Activated naive CD8-positive, alpha-beta T cell treated with anti-CD3 and anti-CD28 coated beads, Interleukin-2, amount 50 U/mL, for 24 hours (primary cell): ENCODE measurements at places on chromosomes 2 and 18.

DNA sequence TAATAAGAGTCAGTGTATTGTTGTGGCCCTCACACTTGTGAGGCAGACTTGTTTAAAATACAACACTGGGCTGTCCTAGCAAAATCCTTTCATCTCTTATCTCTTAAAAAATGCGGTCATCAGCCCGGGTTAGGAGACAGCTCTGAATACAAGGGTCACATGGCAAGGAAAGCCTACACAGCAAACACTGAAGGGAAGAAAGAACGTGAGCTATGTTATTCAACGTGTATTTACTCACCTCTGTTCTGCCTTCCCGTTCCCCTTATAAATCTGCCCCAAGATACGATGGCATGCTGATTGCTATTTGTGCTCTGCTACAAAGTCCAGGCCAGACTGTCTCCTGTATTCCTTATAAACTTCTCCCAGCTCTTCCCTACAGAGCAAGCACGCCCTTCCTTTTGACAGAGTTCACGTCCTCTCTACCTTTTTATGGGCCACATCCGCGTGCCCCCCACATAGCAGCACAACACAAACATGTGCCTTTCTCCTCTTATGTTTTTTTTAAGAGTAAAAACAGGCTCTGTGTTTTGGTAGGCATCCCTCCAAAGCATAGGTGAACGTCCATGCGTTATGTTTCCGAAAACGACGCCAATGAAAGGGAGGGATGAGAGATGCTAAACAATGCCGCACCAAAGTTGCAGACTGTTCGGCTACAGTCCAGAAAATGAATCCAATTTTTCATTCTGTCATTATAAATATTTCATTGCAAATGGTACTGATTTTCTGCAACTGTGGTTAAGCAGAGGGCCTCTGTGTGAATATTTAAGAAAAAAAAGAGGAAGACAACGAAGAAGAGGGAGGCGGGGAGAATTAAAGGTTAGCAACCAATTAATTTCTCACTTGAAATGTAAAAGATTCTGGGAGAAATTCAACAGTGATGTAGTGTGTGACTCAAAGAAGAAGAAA, 274.7 kb downstream of the ZNF521 start:
- no peak for DNase-seq

DNA sequence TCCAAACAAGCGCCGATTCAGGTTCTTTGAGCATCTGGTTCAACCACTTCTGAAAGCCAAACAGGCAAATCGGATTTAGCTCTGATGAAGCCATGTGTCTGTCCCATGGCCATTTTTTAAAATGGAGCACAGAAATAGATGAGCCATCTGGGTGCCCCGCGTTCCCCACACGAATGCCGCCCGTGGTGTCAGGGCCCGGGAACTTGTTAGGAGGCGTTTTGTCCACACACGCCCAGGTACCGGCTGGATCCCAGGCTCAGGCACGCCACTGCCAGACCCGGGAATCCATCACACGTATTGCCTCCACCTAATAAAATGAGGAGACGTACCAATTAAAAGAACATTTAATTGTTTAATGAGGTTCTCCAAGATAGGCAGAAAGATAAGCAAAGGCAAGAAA, 374.4 kb upstream of the SALL3 start:
- no peak for DNase-seq

DNA sequence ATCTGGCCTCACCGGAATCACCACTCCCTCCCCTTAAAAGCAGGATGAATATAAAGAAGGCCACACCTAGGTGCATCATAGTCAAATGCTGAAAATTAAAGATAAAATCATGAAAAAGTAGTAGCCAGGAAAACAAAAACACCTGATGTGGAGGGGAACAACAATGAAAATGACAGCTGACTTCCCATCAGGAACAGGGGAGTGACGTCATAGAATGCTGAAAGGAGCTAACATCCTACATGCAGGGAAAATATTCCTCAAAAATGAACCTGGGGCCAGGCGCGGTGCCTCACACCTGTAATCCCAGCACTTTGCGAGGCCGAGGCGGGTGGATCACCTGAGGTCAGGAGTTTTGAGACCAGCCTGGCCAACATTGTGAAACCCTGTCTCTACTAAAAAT, 108.1 kb downstream of the UGGT1 start:
- DNase-seq, result no peak

DNA sequence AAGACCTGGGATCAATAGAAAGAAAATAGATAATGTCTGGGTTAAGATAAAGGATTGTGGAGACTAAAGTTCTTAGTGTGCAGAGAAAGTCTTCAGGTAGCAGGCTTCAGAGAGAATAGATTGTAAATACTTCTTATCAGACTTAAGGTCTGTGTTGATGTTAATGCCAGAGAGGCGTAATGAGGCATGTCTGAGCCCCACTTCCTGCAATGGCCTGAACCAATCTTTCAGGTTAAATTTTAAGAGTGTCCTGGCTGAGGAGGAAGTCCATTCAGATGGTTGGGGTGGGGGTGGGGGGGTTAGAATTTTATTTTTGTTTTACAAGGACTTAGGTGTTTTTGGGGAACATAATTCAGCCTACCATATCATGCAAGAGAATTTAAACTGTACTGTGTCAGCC, 129.5 kb downstream of the EVA1A start:
- no peak for DNase-seq

- DNase-seq, result no peak
Observed at GRCh38 chr18:67483952-67484351, 32.6 kb downstream of the DSEL start.

DNA sequence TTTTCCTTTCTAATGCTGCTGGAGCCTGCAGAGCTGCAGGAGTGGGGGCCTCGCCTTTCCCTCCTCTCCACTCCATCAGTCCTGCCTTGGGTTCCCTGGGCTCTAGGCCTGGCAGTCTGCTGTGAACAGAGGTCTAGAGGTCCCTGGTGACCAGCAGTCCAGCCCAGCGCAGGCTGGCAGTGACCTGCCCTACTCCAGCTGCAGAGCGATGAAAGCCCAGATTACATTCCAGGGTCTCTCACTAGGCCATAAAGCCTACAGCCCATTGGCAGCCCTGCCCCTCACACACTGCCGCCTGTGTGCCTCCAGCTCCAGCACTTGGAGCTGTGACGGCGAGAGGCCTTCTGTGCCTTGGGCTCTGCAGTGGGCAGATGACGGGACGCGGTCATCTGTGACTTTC, 14.8 kb upstream of the MAL start:
- no peak for DNase-seq

DNA sequence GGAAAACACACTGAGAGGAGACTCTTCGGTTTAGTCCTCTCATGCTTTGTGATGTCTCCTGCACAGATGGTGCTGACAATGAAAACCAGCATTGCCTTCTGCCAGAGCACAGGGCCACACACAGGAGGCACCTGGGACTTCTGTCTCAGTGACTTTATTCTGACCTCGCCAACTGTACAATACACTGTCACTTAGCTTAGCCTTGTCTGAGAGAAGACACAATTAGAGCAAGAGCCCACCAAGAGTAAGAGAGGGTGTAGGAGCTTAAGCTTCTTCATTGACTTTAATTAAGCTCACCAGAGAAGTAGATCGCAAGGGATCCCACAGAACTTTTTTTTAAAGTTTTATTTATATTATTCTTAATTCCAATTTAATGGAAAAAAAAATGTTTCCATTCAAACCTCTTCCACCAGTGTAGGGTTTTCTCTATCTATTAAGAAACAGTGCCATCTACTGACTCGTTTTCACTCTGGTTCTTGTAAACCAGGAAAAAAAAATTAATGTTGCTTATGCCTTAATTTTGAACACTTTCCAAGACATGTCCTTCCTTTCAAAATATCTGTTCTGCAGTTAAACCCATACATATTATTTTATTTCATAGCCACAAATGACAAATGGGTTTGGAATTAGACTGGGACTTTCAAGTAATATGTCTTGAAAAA, 42.4 kb upstream of the DDX18 start:
- no peak for DNase-seq

DNA sequence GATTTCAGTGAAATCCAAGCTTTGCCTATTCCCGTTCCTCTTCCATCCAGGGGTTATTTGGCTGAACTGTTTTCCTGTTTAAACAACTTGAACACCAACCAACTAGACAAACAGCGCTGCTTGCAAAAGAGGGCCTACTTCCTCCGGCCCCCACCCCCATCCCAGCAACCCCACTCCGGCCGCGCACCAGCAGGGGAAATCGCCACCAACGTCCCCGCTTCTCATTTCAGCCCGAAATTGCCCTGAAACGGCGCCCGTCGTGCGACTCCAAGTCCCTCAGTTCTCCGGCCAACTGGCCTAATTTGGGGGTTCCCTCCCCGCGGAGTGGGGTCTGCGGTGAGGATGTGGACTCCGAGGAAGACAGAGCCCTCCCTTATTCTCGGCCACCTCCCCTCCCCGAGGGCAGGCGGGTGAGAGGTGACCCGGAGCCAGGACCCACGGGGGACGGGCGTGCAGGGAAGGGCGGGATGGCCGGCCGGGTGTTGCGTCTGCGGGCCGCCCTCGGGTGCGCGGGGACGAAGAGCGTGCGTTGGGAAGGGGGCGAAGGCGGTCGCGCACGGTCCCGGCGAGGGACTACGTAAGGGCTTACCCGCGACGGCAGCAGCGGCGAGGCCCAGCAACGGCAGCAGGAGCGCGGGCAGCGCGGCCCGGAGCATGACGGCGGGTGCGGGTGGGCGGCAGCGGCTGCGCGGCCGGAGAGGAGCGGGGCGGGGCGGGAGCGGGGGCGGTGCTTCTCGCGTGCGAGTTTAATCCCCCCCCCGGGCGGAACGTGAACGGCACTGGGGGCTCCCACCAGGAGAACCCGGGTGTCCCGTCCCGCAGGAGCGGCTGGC, at the start of gene CD302:
Gene CD302, minus strand, starts transcription at position 666 of the 833 bp plus-strand sequence. Its CDS starts 10 bp downstream, at position 656.
- DNase-seq, result peak; percentile 64

DNA sequence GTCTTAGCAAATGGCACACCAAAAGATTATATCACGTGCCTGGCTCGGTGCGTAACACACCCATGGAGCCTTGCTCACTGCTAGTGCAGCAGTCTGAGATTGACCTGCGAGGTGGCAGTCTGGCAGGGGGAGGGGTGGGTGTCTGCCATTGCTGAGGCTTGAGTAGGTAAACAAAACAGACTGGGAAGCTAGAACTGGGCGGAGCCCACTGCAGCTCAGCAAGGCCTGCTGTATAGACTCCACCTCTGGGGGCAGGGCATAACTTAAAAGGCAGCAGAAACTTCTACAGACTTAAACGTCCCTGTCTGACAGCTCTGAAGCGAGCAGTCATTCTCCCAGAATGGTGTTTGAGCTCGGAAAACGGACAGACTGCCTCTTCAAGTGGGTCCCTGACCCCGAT, 55.9 kb upstream of the FSHR start:
- DNase-seq, result no peak

DNA sequence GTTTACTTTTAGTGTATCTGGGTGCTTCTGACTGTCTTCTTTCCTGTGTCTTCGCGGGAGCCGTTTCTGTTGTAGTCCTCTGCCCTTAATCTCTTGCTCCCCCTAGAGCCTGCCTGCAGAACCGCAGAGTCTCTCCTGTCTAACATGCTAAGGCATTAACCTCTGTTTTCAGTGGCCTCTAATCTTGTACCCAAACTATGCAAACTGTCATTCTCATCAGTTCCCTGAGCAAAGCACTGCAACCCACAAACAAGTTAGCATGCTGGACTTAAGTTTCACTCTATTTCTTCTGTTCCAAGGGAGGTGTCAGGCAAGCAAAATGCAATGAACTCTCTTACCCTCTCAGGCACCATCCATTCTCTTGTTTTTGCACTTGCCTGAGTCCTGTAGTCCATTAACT, 138.4 kb downstream of the OTX1 start:
- no peak for DNase-seq

- no peak for DNase-seq
Observed at GRCh38 chr2:240397542-240397916, 37.9 kb upstream of the GPC1 start.

GRCh38 chr2:240895656-240896388, at the start of gene MAB21L4:
TSS of gene MAB21L4 (minus strand) at chr2:240896156. CDS start at chr2:240895997, 159 bp downstream.
- DNase-seq, result no peak

GRCh38 chr2:170361090-170361936, 183.4 kb downstream of the MYO3B start:
- peak; percentile 53 for DNase-seq

DNA sequence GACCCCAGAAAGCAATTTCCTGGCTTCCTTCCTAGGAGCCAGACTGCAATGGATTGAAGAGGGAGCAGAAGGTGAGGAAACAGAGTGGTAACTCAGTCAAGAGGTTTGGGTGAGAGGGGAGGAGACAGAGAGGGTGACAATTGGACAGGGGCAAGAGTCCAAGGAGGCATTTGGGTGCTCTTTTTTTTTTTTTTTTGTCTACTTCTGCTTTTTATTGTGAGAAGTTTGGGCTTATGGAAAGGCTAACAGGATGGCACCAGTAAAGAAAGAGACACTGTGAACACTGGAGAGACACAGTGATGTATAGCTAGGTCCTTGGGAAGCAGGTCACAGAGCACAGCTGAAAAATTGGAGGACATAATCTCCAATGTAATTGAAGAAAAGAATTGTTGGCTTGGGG, 25.0 kb downstream of the CYBRD1 start:
- no peak for DNase-seq

DNA sequence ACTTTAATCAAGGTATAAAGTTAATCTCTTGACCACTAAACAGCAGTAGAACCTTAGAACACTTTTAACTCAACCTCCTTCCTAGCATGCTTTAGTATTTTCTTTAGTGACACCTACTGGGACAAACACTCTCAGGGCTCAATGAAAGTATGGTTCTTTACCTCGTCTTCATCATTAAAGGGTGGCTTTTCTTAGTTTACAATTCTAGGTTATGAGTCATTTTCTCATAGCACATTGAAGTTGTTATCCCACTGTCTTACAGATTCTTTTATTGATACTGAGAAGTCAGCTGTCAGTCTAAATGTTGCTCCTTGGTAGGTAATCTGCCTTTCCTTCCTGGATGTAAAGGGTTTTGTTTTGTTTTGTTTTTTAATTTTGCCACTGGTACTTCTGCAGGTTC, 38.0 kb downstream of the SIGLEC15 start:
- DNase-seq, result no peak

GRCh38 chr2:8553643-8554042, 128.2 kb upstream of the ID2 start:
- no peak for DNase-seq

DNA sequence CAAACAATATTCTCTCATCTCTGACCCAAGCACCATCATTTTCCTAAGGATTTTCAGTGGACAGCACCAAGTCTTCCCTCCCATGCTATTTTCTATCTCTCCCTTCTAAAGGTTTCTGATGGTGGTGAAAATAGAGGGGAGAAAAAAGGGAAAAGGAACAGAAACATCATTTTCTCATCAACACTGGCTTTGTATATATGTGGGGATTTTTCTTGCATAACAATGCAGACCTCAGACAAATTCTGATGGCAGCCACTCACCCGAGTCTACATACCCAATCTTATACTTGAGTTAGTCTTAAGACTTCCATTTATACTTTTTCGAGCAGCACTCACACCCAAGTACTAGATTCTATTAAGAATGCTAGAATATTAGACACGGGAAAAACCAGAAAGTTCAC, 95.8 kb downstream of the TMEM163 start:
- DNase-seq, result no peak

- DNase-seq, result no peak
Observed at GRCh38 chr2:213429516-213429915, 145.3 kb downstream of the SPAG16 start.

DNA sequence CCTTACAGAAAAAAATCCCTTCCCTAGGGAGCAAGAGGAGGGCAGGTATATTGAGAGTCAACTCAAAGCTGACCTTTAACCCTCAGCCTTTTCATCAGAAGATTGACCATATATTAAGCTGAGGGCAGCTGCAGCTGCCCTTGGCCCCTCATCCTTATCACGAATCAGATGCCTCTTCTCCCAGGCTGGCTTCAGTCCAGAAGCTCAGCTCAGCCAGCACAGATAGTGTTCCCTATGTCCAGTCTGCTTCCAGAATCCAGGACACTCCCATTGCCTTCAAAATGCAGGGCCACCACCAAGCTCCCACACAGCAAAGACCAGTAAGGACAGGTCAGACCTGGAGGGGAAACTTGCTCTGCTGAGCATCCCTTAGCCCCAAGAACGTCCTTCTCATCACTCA, 146.1 kb downstream of the BCL11A start:
- DNase-seq, result no peak
